ENCODE measurements at places on chromosomes 3 and 15.

- no peak for DNase-seq
These were observed 37.3 kb downstream of the CRYGS start for GRCh38 chr3:186506857-186507256.

- DNase-seq = no peak
These were observed 413.6 kb downstream of the ROBO1 start for GRCh38 chr3:79354179-79354688.

- no peak for DNase-seq
These were observed 7.3 kb upstream of the ATP2B2 start for GRCh38 chr3:10512687-10513086.

DNA sequence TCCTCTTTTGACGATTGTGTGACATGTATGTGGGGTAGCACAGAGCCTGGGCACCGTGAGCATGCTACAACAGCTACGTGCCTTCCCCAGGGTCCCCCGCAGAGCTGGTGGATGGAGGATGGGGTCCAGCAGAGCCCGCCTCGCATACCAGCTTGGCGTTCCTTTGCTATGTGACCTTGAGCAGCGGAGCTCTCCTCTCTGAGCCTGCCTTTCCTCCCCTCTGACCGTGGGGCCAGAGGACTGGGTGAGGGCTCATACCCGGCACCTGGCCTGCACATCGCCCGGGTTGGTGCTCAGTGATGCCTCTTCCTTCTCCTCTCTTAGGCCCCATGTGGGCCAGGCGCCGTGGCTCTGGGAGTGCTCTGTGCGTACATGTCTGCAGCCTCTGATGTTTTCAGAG lies 73.4 kb downstream of the FBLN2 start:
- DNase-seq = no peak

DNA sequence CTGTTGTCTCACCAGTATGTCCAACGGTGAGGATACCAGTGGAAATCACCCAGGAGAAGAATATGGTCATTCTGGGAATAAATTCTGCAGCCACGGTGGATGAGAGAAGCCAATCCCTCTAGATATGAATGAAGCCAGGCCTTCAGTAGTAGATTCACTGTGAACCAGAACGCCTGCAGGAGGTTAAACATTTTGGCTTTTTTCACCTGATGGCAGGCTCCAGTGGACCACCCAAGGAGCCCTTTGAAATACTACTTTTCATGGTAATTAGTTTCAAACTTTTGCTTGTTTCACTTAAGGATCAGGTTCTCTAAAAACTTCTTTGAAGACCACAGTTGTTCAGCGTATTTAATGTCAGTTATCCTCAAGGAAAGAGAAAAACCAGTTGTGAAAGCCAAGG lies 353.4 kb downstream of the RORA start:
- DNase-seq = no peak

GRCh38 chr15:65318870-65319356 lies 14.4 kb downstream of the RNU5B-1 start:
- no peak for DNase-seq

DNA sequence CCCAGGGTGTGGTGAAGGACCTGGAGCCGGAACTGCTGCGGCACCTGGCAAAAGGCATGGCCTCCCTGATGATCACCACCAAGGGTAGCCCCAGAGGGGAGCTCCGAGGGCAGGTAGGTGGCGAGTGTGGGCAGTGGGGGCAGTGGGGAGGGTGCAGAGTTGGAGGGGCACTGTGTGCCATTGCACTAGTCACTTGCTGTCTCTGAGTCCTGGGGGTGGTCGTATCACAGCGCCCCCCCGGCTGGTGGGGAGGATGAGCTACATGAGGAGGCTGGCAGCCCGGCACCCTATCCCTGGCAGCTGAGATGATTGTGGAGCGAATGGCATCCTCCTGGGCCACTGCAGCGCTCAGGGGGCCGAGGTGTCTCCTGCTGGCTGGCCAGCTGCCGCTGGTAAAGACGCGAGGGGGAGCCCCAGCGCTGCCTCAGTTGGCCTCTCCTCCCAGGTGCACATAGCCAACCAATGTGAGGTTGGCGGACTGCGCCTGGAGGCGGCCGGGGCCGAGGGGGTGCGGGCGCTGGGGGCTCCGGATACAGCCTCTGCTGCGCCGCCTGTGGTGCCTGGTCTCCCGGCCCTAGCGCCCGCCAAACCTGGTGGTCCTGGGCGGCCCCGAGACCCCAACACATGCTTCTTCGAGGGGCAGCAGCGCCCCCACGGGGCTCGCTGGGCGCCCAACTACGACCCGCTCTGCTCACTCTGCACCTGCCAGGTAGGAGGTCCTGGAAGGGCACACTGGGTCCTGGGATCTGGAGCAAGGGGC lies 6.4 kb downstream of the CHRD start:
- no peak for DNase-seq

DNA sequence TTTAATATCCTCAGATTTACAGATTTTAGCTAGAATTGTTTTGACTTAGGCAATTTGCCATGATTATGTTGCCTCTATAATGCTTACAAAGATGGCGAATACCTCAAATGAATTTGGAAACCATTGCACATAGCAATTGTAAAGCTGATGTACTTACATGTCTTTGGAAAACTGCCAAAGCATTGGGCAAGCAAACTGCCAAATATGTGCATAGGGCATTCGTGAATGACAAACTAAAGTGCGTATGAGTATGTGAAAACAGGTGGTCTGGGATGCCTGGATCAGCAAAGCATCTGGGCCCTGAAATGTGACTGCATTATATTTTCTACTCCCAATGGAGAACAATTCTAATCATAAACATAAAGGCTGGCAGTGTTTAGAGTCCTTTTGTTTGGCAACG lies 445.3 kb upstream of the ROBO1 start:
- DNase-seq = no peak

- no peak for DNase-seq
These were observed 32.2 kb downstream of the SLC24A1 start for GRCh38 chr15:65653801-65654521.

- no peak for DNase-seq
These were observed 308.4 kb downstream of the PDCD6IP start for GRCh38 chr3:34106879-34107278.

- DNase-seq = no peak
These were observed 56.4 kb downstream of the CRYGS start for GRCh38 chr3:186487819-186488218.

- peak; percentile 47 for DNase-seq
These were observed 99.1 kb downstream of the DNASE1L3 start for GRCh38 chr3:58111513-58112184.

- DNase-seq = no peak
These were observed 462.2 kb downstream of the NSUN3 start for GRCh38 chr3:94525043-94525442.

GRCh38 chr15:39511916-39512260 lies 69.0 kb upstream of the THBS1 start:
- no peak for DNase-seq

- DNase-seq = no peak
These were observed 40.7 kb downstream of the LDHAL6B start for GRCh38 chr15:59247364-59247763.

GRCh38 chr3:189053322-189053721 lies 118.4 kb upstream of the TPRG1 start:
- DNase-seq = no peak

DNA sequence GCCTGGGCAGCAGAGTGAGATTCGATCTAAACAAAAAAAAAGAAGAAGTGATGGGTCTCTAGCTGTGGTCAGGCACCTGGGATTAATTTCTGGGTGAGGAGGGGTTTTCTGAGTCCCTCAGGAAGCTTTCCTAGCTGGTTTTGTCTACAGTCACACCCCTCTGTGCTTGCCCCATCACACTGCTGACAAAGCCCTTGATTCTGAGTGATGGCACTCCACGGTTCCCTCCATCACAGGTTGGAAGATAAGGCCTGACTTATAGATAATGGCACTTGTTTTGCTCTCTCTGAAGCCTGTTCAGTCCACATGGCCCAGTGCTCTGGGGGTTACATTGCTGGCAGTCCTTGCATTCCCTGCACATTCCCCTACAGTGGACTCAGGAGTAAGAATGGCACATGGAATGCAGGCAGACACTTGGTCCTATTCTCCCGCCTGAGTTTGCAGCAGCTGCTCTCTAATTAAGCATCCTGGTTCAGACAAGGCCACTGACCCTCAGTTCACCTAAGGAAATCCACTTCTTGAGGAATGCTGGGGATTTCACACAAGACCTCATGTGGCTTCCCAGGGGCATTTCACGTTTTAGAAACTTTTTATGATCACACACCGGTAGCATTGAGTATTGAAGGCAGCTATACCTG lies 81.0 kb upstream of the NMNAT3 start:
- no peak for DNase-seq

DNA sequence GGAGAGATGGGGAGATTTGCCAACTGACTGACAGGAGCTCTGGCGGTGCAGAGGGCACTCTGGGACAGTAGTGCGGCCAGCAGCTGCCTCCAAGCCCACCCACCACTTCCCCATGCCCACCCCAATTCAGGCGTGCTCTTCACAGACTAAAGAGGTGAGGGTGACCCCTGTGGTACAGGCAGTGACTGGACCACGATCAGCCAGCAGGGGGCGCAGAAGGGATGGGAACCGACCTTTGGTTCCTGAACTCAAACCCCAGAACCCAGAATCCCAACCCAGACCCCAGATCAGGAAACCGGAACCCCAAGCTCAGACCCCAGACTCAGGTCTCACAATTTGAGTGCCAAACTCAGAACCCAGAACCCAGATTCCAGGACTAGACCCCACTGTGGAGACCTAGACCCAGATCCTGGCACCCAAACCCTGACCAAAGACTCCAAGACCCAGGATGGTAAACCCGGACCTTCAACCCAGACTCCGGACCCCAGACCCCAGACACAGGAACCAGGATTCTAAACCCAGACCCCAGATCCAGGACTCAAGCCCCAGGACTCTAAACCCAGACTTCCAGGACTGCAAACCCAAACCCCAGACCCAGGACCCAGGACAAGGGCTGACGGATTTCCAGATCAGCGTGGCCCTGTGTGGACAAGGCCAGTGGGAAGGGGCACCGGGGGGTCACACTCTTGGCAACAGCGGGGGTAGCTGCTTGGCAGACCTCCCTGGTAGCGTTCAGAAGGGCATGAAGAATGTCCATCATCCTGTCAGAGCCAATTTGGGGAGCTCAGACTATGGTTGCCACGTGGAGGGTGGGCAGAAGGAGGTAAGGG lies 3.7 kb upstream of the MYL3 start:
- no peak for DNase-seq

- no peak for DNase-seq
These were observed 2.7 kb downstream of the BCL6 start for GRCh38 chr3:187742351-187743171.

- DNase-seq = no peak
These were observed 51.5 kb upstream of the UBE2E1 start for GRCh38 chr3:23754215-23754614.

DNA sequence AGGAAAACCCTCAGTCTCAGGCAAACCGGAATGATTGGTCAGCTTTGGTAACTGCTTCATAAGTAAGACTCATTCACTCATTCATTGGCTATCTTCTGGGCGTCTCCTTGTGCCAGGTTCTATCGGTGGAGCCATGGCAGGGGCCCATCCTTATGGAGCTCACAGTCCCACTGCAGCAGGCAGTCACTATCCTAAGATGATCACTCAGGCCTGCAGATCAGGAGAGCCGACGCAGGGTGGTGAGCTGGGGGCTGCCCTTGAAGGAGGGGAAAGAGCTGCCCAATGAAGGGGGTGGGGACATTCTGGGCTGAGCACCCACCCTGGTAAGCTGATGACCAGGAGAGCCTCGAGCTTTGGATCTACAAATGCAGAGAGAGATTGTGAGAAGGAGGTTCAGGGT lies 20.5 kb upstream of the FGD5 start:
- DNase-seq = no peak

DNA sequence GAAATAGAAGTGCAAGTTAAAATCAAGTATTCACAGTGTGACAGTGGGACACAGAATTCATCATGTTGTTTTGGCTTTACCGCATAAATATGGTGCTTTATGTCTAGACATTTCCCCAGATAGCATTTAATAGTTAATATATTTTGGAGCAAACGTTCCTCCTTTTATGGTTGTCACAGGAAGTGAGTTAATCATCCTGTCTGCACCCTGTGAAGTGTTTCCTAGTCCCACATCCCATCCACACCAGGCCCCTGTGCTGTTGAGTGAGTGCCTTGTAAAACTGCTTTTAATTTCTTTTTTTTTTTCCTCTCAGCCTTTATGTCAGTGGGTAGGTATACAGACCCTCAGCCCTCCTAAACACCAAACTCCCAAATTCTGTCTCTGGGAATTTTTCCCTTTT lies 393.7 kb downstream of the FEZF2 start:
- no peak for DNase-seq

DNA sequence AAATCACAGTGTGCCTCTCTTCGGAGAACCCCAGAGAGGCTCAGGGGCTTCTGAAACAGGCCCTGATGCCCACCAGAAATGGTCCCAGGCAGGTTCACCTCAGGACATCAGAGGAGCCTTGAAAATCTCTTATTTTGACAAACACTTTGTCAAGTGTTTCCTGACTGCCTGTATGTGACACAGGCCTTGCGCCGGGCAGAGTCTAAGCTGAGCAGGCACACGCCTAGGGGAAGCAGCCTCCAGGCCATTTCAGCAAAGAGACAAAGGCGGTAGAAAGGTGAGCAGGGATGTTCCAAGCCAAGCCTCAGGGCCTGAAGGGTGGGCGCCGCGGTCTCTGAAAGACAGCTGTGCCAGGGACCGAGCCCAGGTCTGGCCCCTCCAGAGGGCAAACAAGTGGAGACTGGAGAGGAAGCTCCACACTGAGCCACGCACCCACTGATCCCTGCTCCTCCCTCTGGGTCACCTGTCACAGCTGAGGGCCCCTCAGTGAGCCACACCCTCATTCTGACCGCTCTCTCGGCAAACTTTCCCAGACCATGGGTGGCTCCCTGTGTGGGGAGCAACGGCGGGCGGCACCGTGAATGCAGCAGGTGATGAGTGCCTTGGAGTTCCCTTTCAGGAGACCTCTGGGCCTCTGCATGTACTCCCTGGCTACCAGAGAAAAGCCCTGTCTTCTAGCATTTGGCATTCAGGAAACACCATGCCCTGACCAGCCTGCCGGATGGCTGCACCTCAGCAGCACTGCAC lies 136.1 kb downstream of the ADAMTS17 start:
- DNase-seq = peak; percentile 59

DNA sequence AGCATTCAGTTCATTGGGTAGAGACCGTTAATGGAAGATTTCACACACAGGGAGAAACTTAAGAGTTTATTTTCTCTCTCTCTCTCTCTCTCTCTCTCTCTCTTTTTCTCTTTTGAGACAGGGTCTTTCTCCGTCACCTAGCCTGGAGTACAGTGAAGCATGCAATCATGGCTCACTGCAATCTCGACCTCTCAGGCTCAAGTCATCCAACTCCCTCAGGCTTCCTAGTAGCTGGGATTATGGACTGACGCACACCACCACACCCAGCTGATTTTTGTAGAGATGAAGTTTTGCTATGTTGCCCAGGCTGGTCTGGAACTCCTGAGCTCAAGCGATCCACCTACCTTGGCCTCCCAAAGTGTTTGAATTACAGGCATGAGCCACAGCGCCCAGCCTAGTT lies 1.6 kb downstream of the WDR72 start:
- DNase-seq = no peak

DNA sequence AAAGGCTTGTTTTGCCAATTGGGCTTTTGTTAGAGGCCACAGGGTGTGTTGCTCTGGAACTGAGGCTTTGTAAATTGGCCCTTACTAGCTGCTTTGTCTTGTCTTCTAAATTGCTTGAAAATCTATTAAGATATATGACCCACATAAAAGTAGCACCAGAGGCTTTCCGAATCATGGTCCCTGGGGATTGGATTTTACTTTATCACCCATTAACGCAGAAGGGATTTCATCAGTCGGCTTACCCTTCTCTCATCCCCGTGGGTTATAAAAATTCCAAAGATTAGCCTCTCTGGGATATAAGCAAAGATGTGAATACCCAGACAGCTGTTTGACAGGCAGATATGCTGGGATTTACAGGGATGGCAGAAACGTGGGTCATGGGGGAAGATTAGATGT lies 98.3 kb upstream of the CHL1 start:
- no peak for DNase-seq

All from RWPE2 (cell line).